ENCODE measurements at places on chromosomes 4 and X. TPM values are rescaled to one million over a fixed set of nuclear protein-coding genes. Genes with fewer than 3 reads are reported as not detected.

The FAM200B gene
- polyA plus RNA-seq: 42.6 TPM

The USP53 gene
- 9.1 TPM for polyA plus RNA-seq

The MAGEB10 gene
- polyA plus RNA-seq: not detected

The FMR1NB gene
- polyA plus RNA-seq: not detected

The ATP2B3 gene
- not detected for polyA plus RNA-seq

The BDH2 gene
- polyA plus RNA-seq: 16.9 TPM

The GRIA2 gene
- 0.01 TPM for polyA plus RNA-seq

The ZFP92 gene
- 0.04 TPM for polyA plus RNA-seq

The PF4V1 gene
- not detected for polyA plus RNA-seq

The PIR gene
- polyA plus RNA-seq: 17.0 TPM

Data from esophagus (tissue), 2 donors.